ENCODE measurements at places on chromosomes 2 and 18.
A peak's percentile ranks its signal among the peaks of the same experiment; 100 is the strongest.

GRCh38 chr2:120746144-120746543 lies 10.5 kb downstream of the GLI2 start:
- DNase-seq: no peak

DNA sequence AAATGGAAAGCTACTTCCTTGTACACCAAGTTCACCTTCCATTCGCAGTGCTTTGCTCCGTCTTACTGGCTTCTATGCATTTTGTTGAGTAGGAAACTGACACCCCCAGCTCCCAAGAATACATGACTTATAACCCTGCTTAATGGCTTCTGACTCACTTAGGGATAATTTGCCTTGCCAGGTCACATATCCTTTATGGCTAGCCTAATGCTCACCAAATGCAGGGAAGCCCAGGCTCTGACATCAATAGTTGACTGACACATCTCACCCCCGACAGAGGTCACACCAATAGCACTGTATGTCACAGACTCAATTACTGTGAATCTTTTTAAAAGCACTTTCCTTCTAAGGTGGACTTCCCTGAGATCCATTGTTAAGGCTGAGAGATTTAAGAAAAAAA lies 147.2 kb downstream of the DTNA start:
- DNase-seq: no peak

GRCh38 chr2:178194600-178195389 lies 483 bp downstream of the OSBPL6 start:
- peak; percentile 27 for DNase-seq

GRCh38 chr2:214514704-214515103 lies 103.8 kb downstream of the VWC2L start:
- no peak for DNase-seq

DNA sequence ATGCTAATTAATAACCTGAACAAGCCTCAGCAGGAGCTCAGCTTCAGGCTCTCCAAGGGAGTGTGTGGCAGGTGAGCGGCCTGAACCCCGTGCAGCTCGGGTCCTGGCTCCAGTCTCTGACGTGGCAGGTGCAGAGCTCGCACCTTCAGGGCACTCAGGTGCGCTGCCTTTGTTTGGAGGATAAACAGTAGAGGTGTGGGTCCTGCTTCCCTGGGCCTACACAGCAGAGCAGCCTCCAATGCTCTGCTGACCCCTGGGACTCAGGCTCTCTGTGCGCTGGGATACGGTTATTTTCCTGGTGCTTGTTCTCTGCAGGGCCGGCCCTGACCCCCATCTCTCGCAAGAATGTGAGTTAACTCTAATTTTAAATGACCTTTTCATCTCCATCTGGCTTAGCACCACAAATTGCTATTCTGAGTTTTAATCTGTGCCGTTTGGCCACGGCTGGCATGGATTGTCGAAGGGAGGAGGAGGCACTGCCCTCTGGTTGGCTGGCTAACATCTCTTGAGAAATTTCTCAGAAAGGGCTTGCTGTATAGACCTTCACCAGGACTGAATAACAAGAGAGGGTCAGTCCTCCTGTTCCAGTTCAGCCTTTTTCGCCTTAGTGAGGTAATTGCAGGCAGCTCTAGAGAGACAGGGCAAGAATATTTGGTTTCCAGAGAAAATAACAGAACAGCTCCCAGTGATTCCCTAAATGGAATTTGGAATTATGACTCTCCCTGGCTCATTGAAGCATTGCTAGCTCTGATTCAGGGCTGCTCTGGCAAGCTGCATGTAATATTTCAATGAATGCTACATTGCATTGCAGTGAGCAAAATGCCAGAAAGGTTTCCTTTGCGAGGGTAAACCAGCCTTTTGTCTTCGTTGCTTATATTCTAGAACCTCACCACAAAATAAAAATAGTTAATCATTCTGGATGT lies 161.8 kb downstream of the DCDC2C start:
- DNase-seq: peak; percentile 92

DNA sequence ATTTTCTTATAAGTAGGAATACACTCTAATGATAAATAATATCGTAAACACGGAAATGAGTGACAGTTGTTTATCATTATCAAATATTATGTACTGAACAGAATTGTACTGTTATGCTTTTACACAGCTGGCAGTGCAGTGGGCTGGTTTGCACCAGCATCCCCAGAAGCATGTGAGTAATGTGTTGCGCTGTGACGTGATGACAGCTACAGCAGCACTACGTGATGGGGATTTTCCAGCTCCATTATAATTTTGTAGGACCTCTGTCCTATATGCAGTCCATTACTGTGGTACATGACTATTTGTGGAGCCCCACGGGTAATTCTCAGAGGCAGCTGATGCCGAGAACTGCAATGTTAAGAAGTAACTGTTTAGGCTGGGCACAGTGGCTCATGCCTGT lies 77.3 kb upstream of the ATG16L1 start:
- no peak for DNase-seq

- no peak for DNase-seq
Observed at GRCh38 chr2:64946769-64947247, 42.4 kb upstream of the SLC1A4 start.
